ENCODE measurements at places on chromosomes 7 and 10. TPM values are rescaled to one million over a fixed set of nuclear protein-coding genes. Genes with fewer than 3 reads are reported as not detected.

- DNase-seq: no peak
These were observed 159.0 kb upstream of the MEOX2 start for GRCh38 chr7:15845461-15845860.

GRCh38 chr10:51319173-51319435, 244.8 kb downstream of the PRKG1 start:
- no peak for DNase-seq

Gene STEAP1B
- total RNA-seq: not detected

Gene HOXA11
- not detected for total RNA-seq

Gene SUGCT
- total RNA-seq: 7.6 TPM

All from mucosa of gallbladder (tissue), 1 donor.